Smooth muscle cell of the pulmonary artery (primary cell): ENCODE measurements at places on chromosomes 11 and 22. TPM values are rescaled to one million over a fixed set of nuclear protein-coding genes. Genes with fewer than 3 reads are reported as not detected.

Gene SMC1B
- 0.07 TPM in 1 of 2 replicates, not detected in the other for total RNA-seq

Gene RBMXL2
- not detected in 2 replicates for total RNA-seq

Gene OR52H1
- 0.91 and 0.99 TPM in 2 replicates for total RNA-seq

Gene MMP8
- 0.07 TPM in 2 replicates for total RNA-seq

Gene CELSR1
- total RNA-seq, result 2.0 and 14.1 TPM in 2 replicates

Gene NAV2
- 12.6 and 34.5 TPM in 2 replicates for total RNA-seq

Gene GAB4
- total RNA-seq, result not detected in 2 replicates

Gene OR10A2
- total RNA-seq, result not detected in 2 replicates

Gene OR52I2
- total RNA-seq, result not detected in 2 replicates

Gene LRRC75B
- 4.1 and 5.2 TPM in 2 replicates for total RNA-seq

Gene CXCR5
- total RNA-seq, result not detected in 2 replicates

Gene ZNF215
- total RNA-seq, result 2.6 and 3.8 TPM in 2 replicates

Gene HBB
- not detected in 2 replicates for total RNA-seq

Gene DKK3
- 561 and 670 TPM in 2 replicates for total RNA-seq

Gene RFPL1
- total RNA-seq, result not detected in 2 replicates

Gene C11orf16
- total RNA-seq, result not detected in 2 replicates

Gene P2RY6
- 1.5 and 2.5 TPM in 2 replicates for total RNA-seq

Gene RAG1
- total RNA-seq, result 0.33 and 0.65 TPM in 2 replicates

Gene TMPRSS13
- not detected in 2 replicates for total RNA-seq

Gene IL18
- 0.07 and 0.23 TPM in 2 replicates for total RNA-seq

Gene PAMR1
- total RNA-seq, result 74.1 and 303 TPM in 2 replicates

Gene OR51E2
- 0.33 TPM in 1 of 2 replicates, not detected in the other for total RNA-seq

Gene ALX4
- 0.13 TPM in 1 of 2 replicates, not detected in the other for total RNA-seq

Gene ZFP91
- total RNA-seq, result 45.4 and 52.2 TPM in 2 replicates

Gene ACTN3
- total RNA-seq, result 0.07 TPM in 1 of 2 replicates, not detected in the other

Gene OR52I1
- total RNA-seq, result not detected in 2 replicates

Gene PIWIL4
- 3.0 and 4.6 TPM in 2 replicates for total RNA-seq

Gene SLC22A9
- not detected in 2 replicates for total RNA-seq

Gene PHOX2A
- total RNA-seq, result not detected in 2 replicates

Gene EMID1
- not detected in 2 replicates for total RNA-seq

Gene TREH
- total RNA-seq, result not detected in 2 replicates

Gene ACRV1
- not detected in 2 replicates for total RNA-seq

Gene LAYN
- 21.2 and 35.2 TPM in 2 replicates for total RNA-seq

Gene DNAL4
- total RNA-seq, result 17.3 and 20.3 TPM in 2 replicates

Gene OR10D3
- total RNA-seq, result not detected in 2 replicates

Gene MMP1
- 746 and 915 TPM in 2 replicates for total RNA-seq

Gene DDX25
- not detected in 2 replicates for total RNA-seq

Gene C11orf21
- total RNA-seq, result 0.07 and 0.20 TPM in 2 replicates

Gene ACR
- total RNA-seq, result not detected in 2 replicates

Gene PDGFB
- 0.33 and 0.40 TPM in 2 replicates for total RNA-seq

Gene TEF
- 12.8 and 16.5 TPM in 2 replicates for total RNA-seq

Gene TMEM45B
- not detected in 2 replicates for total RNA-seq

Gene INS
- total RNA-seq, result not detected in 2 replicates

Gene RAC2
- 3.0 and 6.3 TPM in 2 replicates for total RNA-seq

Gene PTPRJ
- 12.9 and 19.5 TPM in 2 replicates for total RNA-seq

Gene SHISAL1
- total RNA-seq, result 13.5 and 35.8 TPM in 2 replicates

Gene ALKBH8
- 5.4 and 6.6 TPM in 2 replicates for total RNA-seq

Gene HORMAD2
- not detected in 2 replicates for total RNA-seq

Gene MRGPRX4
- not detected in 2 replicates for total RNA-seq

Gene GLYATL2
- total RNA-seq, result 0.78 and 1.1 TPM in 2 replicates

Gene ZNF74
- 7.9 and 14.0 TPM in 2 replicates for total RNA-seq

Gene NARS2
- 9.4 and 11.2 TPM in 2 replicates for total RNA-seq

Gene C11orf97
- total RNA-seq, result not detected in 2 replicates

Gene DNAJB7
- not detected in 2 replicates for total RNA-seq

Gene MGAT3
- total RNA-seq, result 1.3 and 4.2 TPM in 2 replicates

Gene FOLH1
- 0.65 TPM in 1 of 2 replicates, not detected in the other for total RNA-seq

Gene BIK
- total RNA-seq, result not detected in 2 replicates
